ENCODE measurements at places on chromosomes 4 and X.

- DNase-seq, result no peak
These were observed 303.3 kb upstream of the FGF16 start for GRCh38 chrX:77143907-77144306.

DNA sequence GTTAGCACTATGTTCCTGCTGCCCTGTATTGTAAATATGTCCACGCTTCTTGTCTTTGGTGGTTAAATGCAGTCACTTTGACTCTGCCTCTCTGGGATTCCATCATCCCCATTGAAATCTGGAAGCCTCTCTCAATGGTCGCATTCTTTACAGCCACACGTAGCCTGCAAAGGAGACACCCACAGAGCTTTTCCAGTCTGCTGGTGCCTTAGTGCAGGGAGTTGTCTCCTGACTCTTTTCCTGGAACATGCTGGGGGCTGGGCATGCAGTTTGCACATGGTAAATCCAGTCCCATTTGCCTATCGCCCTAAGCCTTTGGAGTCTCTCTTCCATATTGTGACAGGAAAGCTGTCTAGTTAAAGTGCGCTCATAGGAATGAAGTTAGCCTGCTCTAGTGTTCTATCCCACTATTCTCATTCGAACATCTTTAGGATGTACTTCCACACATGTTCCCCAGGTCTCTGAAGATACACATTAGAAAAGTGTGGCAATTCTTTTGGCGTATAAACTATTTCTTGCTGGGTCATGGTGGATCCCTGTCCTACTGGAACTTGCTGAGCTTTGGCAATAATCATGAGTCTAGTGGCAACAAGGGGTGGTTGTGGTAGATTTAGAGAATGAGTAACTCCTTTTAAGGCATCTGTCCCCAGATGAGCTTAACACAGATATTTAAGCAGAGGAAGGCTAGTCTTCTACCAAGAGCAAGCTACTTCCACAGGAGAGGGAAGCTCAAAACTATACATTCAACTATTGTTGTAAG, 33.7 kb downstream of the COQ2 start:
- peak; percentile 66 for DNase-seq

GRCh38 chr4:56058555-56058954, 109.8 kb downstream of the CEP135 start:
- no peak for DNase-seq

- DNase-seq, result peak; percentile 90
These were observed 12.4 kb downstream of the GPAT3 start for GRCh38 chr4:83548151-83548905.

DNA sequence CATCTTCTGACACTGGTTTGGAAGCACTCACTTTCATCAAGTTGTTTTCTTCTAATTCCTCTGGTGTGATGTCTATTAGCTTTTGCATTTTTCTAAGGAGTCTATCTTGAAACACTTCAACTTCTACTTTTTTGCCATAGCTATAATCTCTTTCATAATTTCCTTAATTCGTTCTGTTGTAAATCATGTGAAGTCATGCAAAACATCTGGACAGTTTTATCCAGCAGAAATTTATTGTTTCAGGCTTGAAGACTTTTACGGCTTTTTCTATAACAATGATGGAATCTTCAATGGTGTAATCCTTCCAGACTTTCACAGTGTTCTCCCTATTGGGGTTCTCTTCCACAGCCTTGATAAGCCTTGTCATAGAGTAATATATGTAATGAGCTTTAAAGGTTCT, 74.9 kb upstream of the PABPC4L start:
- peak; percentile 51 for DNase-seq

GRCh38 chr4:1090465-1091440, 22.6 kb downstream of the RNF212 start:
- DNase-seq, result no peak

DNA sequence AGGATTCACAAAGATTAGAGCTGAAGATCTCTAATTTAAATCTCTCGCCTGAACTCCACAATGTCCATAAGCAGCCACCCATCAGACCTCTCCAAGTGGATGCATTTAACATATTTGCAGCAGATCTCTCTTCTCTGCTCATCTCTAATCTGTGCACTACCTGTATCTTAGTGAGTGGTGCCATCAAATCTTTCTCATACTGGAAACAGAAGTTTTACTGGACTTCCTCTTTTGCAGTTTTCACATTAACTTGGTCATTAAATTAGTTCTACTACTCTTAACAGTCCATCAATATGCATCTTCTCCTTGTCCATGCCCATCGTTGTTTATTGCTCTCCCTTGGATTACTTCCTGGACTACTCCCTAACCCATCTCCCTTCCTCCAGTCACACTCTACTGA, 488.5 kb downstream of the IL15 start:
- DNase-seq, result no peak

DNA sequence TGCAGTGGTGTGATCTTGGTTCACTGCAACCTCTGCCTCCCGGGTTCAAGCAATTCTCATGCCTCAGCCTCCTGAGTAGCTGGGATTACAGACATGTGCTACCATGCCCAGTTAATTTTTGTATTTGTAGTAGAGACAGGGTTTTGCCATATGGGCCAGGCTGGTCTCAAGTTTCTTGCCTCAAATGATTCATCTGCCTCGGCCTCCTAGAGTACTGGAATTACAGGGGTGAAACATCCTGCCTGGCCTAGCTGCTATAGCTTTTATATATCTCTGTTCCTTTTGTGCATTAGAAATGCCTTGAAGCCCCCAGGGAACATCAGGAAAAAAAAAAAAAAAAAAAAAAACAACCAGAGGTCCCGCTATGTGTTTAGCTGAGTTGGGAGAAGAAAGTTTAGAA, 34.8 kb downstream of the UBE2K start:
- peak; percentile 87 for DNase-seq

DNA sequence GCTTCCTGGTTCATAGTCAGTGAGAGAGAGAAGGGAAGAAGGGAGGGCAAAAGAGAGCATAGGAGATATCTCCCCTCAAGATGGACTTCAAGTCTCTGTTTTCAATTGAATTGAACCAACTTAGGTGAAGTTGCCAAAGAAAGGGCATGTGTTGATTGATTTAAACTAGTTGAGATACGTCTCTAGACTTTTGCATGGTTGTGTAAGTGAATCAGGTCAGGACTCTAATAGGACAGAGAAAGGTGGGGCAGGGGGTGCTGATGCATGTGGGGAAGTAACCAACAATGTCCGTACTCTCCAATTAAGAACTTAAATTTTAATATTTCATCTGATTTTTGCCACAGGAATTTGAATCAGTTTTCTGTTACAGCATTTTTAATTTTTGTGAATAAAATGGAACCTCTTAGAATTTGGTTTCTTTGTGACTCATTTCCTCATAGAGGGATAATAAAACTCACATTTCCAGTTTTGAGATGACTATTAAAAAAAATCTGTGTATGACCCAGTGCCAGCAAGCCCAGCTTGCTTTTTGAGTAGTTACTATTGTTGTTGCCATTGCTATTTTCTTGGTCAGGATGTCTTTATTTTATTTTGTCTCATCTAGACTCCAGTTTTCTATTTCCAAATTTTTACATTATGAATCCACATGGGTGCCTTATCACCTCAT, 37.3 kb downstream of the SLIT2 start:
- peak; percentile 65 for DNase-seq

GRCh38 chrX:68665502-68665901, 18.0 kb downstream of the STARD8 start:
- DNase-seq, result no peak

GRCh38 chrX:11351375-11352295, 58.4 kb downstream of the AMELX start:
- peak; percentile 95 for DNase-seq

GRCh38 chr4:89482926-89483595, 175.5 kb upstream of the GPRIN3 start:
- no peak for DNase-seq

DNA sequence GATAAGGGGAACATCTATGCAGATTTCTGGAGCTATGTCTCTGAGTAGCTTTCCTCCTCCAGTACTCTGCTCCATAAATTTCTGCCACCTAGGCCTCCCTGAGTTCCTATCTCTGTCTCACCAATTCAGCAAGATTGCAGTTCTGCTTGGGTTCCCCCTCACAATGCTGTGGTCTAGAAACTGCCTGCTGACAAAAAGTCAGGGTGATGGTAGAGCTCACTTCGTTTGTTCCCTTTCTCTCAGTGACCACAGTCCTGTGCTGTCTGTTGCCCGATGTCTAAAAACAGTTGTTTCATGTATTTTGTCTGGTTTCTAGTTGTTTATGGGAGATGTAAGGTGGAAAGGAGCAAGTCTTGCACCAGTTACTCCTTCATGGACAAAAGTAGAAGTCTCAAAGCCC, 41.1 kb downstream of the AMMECR1 start:
- DNase-seq, result no peak

GRCh38 chrX:123477673-123478072, 255.2 kb downstream of the THOC2 start:
- no peak for DNase-seq

- DNase-seq, result peak; percentile 46
These were observed 778.1 kb upstream of the SLIT2 start for GRCh38 chr4:19473569-19473968.

GRCh38 chr4:98446499-98447375, 185.6 kb downstream of the RAP1GDS1 start:
- DNase-seq, result peak; percentile 24

DNA sequence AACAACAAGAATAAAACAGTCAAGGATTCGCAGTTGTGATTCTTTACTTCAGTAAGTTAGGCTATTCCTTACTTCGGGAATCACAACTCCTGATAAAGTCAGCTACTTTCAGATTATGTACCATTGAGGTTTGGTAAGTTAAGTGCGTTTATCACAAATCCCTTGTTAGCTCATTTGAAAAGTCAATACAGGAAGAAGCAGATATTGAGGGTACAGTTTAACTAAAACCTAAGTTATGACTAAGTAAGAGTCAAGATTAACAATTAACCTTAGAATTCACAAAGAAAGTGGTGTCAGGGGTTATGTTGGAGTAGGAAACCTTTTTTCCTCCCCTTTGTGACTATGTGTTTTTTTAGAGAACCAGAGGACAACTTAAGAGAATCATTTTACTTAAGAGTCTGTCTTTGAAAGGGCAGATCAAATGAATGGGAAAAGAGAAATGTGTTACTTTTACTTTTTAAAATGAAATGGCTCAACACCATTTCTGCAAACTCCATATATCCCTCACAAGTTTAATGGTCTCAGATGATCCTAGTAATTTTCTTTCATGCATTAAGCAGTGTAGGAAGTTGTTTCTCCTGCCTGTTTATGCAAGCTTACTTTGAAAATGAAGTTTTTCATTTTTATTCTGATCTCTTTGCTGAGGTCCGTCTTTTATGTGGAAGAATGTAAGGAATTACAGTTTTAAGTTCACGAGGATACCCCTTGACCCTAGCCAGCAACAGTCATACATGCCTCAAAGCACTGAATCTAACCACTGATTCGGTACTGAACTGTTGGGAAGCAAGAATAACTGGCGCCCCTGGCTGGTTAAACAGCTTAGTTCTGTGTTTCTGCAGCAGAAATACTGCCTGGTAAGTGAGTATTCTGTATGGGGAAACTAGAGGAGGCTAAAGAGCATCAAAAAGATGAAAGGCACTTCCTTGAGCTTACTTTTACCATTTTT, 211.7 kb downstream of the SLC4A4 start:
- DNase-seq, result peak; percentile 77

- peak; percentile 63 for DNase-seq
These were observed 103.6 kb downstream of the SORBS2 start for GRCh38 chr4:185708348-185708747.

DNA sequence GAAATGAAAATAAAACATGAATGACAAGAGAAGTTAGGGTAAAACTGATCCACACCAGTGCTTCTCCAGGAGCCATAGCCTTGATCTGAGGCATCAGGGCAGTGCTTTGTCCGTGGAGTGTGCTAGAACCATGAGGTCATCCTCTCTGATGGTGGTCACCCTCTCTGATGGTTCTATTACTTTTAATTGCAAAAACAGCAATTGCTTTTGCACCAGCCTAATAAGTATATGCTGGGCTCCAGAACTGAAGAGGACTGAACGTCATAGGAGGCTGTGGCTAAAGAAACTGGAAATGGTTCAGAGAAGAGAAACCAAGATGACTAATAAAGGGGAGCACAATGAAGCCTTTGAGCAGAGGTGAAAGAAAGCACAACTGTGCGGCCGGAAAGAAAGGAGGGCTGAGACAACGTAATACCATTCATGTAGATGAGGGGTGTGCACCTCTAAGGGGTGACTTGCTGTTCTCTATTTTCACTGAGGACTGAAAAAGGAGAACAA, 17.0 kb upstream of the TMEM154 start:
- DNase-seq, result no peak

- DNase-seq, result no peak
These were observed 20.4 kb upstream of the TRIM60 start for GRCh38 chr4:165011403-165011802.

DNA sequence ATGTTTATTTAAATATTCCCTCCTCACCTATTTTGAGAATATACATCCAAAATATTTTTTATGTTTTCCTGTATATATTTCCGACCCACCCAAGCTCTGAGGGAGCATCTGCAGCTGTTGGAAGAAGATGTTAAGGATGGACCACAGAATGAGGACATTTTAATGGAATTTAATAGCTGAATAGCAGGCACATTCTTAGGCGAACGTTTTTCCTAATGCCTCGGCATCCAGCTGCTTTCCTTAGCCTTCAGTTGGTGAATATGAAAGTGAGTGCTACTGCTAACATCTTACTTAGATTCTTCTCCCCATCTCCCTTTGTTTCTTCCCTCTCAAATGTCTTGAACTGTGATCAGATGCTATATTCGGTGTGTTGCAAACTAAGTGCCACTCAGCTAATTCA, 158.0 kb upstream of the CTSO start:
- DNase-seq, result no peak

- no peak for DNase-seq
These were observed 87.3 kb downstream of the CFAP299 start for GRCh38 chr4:80422727-80423404.

DNA sequence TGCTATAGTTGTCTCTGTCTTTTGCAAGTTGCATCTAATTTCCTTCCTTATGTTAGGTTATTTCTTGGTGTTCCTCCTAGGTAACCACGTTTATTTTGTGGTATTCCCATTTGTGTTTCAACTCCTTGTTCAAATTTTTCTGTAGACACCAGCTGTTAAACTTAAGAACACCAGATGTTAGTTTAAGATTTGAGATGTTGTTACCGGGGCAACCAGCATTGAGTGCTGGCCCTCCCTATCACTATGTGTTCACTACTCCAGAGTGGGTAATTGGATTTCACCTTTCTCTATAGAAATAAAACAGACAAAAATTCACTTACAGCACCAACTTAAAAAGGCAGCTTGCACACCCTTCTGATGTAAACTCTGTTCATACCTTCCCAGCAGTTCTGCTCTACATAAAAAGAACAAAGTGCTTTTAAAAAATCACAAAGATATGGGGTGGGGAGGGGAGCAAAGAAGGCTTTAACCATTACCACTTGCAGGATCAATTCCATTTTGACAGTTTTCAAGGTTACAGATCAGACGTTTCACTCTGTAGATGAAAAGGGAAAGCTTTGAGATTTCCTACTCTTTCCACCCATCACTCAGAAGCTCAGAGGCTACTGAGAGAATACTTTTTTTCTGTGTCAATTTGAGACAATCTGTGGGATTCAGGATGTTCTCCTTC, 82.9 kb downstream of the DKK2 start:
- DNase-seq, result no peak

All from EH (cell line).